ENCODE measurements at places on chromosomes 2 and 18.

- no peak for DNase-seq
Measured at GRCh38 chr2:226135861-226136548, 663.6 kb downstream of the IRS1 start.

DNA sequence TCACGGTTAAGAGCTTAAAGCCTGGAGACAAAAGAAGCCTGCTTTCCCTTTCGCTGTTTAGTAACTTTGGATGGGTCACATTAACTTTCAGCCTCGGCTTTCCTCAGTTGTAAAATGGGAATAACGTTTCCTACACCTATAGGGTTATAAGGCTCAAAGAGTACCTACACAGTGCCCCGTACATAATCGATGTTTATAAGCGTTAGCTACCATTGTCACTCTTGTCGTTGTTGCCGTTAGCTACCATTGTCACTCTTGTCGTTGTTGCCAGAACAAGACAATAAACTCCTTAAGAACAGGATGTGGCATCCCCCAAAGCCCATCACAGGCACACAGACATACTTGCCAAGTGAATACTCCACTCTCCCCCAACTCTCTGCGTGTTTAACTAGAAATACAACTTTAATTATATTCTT, 901 bp upstream of the MFSD6 start:
- peak; percentile 41 for DNase-seq

DNA sequence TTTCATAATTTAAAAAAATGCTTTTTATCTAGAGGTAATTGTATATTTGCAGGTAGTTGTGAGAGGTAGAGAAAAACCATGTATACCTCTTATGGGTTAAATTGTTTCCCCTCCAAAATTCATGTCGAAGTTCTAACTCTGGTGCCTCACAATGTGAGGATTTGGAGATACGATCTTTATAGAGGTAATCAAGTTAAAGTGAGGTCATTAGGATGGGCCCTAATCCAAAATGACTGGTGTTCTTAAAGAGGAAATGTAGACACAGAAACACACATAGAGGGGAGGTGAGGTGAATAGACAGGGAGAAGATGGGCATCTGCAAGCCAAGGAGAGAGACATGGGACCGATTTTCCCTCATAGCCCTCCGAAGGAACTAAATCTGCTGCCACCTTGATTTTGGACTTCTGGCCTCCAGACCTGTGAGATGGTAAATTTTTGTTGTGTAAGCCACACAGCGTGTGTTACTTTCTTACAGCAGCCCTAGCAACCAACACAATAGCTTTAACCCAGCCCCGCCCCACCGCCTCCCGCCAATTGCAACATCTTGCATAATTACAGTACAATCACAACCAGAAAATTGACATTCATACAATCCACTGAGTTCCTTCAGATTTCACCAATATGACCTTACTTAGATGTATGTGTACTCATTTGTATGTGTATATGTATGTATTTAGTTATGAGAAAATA, 208.9 kb downstream of the MIB1 start:
- no peak for DNase-seq

GRCh38 chr2:21633466-21633865, 509.7 kb downstream of the TDRD15 start:
- DNase-seq: no peak

DNA sequence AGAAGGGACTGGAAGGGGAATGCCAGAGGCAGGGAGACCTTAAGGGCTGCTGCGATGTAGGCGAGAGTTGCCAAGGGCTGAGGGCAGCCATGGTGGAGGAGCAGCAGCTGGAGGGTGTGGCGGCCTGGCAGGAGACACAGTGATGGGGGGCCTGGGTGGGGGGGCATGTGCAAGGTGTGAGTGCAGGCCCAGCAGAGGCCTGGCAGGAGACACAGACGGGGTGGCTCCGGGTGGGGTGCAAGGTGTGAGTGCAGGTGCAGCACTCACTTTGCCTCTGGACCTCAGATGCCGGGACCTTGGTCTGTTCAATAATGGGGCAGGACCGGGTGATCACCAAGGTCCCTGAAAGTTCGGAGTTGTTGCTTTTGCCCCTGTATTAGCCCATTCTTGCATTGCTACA, 76.2 kb upstream of the ODC1 start:
- DNase-seq: no peak

- no peak for DNase-seq
Measured at GRCh38 chr2:86557836-86558235, 5.4 kb downstream of the CHMP3 start.

- no peak for DNase-seq
Measured at GRCh38 chr2:75558786-75559679, 1.7 kb downstream of the EVA1A start.

GRCh38 chr2:113282747-113283533, 4.2 kb upstream of the PAX8 start:
- DNase-seq: no peak
